ENCODE measurements at places on chromosomes 13 and 19.

DNA sequence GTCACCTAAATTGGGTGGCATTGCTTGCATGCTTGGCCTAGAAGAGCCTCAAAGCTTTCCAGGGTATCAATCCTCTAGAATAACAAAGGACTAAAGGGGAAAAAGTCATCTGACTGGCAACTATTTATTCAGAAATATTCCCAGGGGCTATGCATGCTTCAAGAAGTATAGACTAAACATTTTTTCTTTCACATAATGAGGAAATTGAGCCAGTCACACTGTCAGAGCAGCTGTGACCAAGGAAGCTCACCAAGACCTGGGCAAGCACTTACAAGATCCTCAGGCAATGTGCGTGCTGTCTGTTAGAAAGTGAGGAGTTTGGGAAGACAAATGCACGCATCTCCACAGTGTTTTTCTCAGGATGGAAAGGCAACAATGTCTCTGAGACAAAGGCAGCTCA, 747.2 kb downstream of the DIAPH3 start:
- DNase-seq = no peak

DNA sequence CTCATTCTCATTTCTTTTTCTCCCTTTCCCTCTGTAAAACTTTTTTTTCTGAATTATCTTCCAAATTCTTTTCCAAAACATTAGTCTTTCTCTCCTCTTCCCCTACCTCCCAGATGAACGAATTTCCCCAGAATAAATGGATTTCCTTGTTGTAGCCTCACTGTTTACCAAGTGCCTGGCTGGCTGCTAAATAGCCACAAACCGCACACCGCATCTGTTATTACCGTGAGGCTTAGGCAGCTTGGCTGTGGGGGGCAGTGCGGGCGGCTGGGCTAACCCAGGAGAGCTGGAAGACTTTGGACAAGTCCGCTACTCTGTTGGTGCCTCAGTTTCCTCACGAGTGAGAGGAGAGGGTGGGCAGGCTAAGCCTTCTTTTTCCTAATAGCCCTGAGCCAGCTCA, 10.7 kb downstream of the IL17D start:
- DNase-seq = no peak

DNA sequence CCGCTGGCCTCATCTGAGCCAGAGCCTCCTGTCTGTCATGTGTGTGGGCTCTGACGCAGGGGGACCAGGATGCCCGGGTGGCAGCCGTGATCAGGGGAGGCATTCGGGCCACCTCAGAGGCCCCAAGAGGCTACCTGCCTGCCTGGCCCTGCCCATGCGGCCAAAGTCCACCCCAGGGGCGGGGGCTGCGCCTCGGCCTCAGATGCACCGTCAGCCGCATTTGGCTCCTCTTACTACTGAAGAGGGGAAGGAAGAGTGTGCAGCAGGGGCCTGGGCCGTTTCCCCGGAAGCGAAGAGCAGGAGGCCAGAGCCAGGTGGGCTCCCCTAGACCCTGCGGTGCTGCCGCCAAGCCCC, 34.0 kb downstream of the C13orf46 start:
- DNase-seq = no peak

- no peak for DNase-seq
Observed at GRCh38 chr13:47611664-47612288, 389.3 kb downstream of the SUCLA2 start.

DNA sequence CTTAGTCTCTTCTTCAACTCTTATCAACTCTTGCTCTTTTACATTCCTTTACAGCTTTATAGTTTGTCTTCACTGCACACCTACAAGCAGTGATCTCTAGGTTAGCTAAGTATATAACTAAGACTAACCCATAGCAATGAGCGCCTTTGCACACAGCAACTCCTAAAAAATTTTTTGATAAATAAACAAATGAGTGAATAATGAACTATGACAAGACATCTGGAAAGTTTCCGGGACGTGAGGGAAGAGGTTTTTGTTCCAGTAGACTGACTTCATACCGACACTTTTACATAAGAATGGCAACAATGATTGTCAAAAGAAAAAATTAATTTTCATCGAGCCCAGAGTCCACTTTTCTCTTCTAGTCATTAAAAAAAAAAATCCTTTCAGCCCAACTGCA, 98.3 kb downstream of the ELF1 start:
- no peak for DNase-seq

DNA sequence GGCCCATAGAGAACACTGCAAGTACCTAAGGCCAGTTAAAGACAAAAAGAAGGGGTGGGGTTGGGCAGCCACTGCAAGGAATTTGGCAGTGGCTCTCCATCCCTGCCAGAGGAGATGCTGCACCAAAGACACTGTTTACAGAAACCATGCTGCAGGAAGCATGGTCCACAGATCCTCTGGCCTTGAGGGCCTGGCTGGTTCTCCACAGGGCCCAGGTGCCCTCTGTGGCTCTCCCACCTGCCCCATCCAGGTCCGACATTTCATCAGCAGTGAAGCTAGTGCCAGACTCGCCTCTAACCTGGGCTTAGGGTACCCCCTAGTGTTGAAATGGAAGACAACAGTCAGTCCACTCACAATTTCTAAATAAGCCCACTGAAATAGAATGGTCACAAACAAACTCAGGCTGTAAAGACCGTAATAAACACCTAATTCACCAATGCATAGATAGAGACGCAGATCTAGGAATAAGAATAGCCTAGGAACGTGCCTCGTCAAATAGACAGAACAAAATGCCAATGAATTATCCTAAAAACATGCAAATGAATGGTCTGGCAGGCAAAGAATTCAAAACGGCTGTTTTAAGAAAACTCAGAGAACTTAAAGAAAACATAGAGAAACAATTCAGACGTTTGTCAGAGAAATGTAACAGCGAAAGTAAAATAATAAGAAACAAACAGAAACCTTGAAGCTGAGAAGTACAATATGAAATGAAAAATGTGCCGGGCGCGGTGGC, 23.3 kb downstream of the LYPD4 start:
- peak; percentile 37 for DNase-seq

GRCh38 chr19:36436531-36436930, 18.1 kb upstream of the ZFP82 start:
- no peak for DNase-seq

GRCh38 chr13:94065741-94066140, 413.7 kb downstream of the DCT start:
- no peak for DNase-seq

DNA sequence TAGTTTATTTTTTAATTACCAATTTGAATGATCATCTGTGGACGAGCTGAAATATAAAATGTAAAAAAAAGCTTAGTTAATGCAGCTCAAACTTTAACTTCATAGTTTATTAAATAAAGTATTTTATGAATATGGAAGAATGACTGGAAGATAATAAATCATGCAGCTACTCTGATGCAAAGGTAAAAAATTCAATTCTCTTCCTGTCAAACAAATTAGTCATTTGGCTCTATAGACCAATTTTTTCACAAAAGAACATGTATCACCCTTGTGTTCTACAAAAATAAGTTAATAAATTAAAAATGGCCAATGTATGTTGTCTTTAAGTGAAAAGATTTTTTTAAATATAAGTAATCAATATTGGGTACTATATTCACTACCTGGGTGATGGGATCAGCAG, 26.2 kb downstream of the EXOSC8 start:
- DNase-seq = no peak

DNA sequence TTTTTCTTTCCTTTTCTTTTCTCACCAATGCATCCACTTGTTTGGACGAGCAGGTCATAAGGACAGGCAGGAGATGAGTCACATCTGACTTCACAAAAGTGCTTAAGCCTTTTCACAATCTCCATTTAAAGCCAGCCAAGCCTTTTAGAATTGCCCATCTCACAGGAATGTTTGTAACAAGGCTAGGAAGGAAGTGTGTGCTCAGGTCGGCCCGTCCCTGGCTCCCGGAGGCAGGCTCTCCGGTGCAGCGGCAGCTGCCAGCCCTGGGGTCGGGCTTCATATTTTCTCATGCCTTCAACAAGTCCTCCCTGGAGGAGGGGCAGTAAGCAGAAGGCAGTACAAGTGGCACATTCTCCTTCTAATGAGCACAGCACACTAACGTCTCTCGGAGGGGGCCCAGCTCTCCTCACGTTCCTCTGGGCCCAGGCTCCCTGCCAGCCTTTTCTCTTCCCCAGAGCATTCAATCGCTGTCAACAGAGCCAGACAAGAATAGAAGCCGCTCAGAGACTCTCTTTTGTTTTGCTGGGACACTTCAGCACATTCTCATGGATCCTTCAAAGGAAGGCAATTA, 180.5 kb downstream of the COL4A1 start:
- no peak for DNase-seq

- no peak for DNase-seq
Observed at GRCh38 chr13:37364956-37365355, 233.6 kb downstream of the POSTN start.

GRCh38 chr13:50170447-50171037, 155.3 kb downstream of the KCNRG start:
- no peak for DNase-seq

DNA sequence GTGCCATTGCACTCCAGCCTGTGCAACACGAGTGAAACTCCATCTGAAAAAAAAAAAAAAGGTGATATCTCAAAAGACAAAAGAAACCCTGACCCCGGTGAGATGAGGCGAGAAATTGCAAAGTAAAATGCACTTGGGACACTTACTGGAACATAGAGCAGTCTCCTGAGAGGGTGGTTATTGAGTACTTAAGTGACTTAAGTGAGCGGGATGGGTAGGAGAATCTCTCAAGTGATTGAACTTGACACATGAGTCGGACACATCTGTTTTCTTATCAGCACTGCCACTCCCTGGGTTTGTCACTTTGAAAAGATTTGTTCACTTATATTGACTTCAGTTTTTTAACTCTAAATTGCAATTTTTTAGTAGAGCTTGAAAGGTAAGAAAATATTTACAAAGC, 2.8 kb downstream of the ZNF429 start:
- no peak for DNase-seq

DNA sequence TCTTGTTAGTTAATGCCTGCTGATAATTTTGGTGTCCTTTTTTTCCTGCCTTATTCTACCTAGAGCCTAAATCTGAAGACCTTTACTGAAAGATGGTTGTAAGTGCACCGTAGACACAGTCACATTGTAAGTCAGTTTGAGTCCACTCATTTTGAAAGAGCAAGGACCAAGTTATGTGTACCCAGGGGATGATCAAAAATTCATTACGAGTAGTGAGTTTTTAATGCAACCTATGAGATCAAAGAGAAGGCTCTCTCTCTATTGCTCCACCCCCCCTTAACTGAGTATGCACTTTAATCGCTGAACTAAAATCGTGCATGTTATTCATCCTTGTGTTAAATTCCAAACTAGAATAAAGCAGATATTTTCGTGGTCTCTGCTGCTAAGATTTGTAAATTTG, 1.8 kb downstream of the RAP2A start:
- DNase-seq = no peak

- no peak for DNase-seq
Observed at GRCh38 chr13:110337247-110337646, 30.2 kb downstream of the COL4A2 start.

GRCh38 chr13:109856350-109856749, 70.0 kb upstream of the IRS2 start:
- DNase-seq = no peak

- DNase-seq = no peak
Observed at GRCh38 chr13:43077461-43077860, 54.1 kb downstream of the DNAJC15 start.

GRCh38 chr19:19372656-19373416, 32.6 kb upstream of the GATAD2A start:
- DNase-seq = peak; percentile 44

DNA sequence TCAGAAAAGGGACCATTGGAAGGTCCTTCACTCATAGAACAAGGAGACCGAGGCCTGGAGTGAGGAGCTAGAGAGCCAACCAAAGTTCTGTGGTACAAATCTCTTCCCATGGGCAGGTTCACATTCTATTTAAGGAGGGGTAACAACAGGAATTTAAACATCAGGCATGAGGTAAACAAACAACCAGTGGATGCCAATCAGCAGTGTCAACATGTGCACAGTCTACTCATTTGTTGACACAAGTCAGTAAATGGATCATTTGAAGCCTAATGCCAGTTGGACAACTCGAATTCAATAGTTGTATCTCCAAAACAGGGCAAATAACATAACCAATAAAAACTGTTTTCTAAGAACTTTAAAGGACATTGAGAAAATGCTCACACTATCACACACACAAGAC, 6.3 kb upstream of the DOCK9 start:
- DNase-seq = no peak

DNA sequence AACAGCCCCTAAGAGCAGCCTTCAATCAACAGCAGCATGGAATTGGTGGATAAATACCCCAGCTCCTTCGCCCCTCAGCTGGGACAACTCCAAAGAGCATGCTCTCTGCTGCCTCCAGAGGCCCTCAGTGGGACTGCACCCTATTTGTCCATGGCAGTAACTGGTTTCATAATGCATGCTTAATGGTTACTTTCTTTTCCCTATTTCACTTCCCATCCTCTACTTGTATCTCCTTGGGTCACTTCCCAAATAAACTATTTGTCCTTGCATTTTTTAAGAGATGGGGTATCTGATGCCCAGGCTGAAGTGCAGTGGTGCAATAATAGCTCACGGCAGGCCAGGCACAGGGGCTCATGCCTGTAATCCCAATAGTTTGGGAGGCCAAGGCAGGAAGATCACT, 13.5 kb upstream of the TPM4 start:
- DNase-seq = peak; percentile 76

DNA sequence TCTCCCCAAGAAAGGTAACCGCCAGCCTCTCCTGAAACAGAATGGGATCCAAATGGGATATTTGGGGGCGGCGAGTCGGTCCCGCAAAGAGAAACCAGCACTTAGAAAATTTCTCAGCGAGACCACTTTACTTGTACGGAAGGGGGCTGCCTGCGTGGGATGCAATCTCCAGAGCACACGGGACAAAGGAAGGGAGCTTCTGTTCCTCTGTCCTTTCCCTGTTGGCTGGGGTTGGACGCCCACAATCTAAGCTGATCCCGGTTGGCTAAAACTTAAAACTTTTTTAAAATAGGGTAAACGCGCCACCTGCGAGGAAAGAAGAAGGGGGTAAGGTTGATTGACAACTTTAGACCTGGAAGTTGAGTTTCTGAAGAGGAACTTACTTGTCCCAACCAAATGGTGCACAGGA, 826 bp upstream of the BSG start:
- no peak for DNase-seq

DNA sequence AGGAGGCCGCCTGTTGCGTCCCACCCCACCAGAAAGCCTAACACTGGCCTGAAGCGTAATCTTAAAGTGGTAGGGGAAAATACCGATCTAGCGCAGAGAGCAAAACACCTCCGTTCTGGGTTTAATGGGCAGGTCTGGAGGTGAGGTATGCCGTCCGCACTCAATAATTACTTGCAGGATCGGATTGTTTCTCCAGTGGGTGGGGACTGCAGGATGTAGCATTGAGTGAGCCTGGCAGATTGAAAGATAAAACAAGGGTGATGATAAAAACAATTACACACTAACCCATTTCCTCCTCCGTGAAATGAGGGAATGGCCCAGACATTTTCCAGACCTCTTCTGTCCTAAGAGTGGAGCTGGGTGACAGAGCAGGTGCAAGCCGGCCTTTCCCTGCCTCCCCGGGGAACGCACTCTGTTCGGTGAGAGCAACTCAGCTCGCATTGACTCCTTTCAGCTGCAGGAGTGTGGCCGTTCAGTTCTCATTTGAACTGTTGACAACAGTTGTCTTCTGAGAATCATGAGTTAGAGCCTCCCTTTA, 110.2 kb upstream of the DOCK9 start:
- DNase-seq = peak; percentile 22

GRCh38 chr19:16678498-16678897, 17.6 kb downstream of the TMEM38A start:
- DNase-seq = no peak

- no peak for DNase-seq
Observed at GRCh38 chr13:39232401-39232980, 194.2 kb downstream of the NHLRC3 start.
